Mesenteric fat pad (tissue), 1 donor: ENCODE measurements at places on chromosomes 5 and 9. TPM values are rescaled to one million over a fixed set of nuclear protein-coding genes. Genes with fewer than 3 reads are reported as not detected.

Gene SOHLH1
- total RNA-seq = not detected

Gene SH2D3C
- 28.1 TPM for total RNA-seq

Gene CCNI2
- not detected for total RNA-seq

Gene IFNA13
- not detected for total RNA-seq

Gene MTRR
- total RNA-seq = 52.4 TPM

Gene CTSV
- total RNA-seq = 0.22 TPM

Gene GDF9
- total RNA-seq = not detected

Gene SPINK1
- total RNA-seq = 3.7 TPM

Gene GDNF
- 0.13 TPM for total RNA-seq

Gene PAPPA
- 5.7 TPM for total RNA-seq

Gene RNF208
- total RNA-seq = 5.9 TPM

Gene TLX3
- not detected for total RNA-seq

Gene EPB41L4A
- 30.2 TPM for total RNA-seq

Gene EDIL3
- 3.7 TPM for total RNA-seq

Gene ZNF454
- total RNA-seq = 1.8 TPM

Gene KIF4B
- total RNA-seq = not detected

Gene GOLPH3
- total RNA-seq = 120 TPM

Gene SLCO6A1
- not detected for total RNA-seq

Gene SPTAN1
- 361 TPM for total RNA-seq

Gene GABRA1
- not detected for total RNA-seq

Gene SEC24A
- total RNA-seq = 34.2 TPM

Gene BHMT
- total RNA-seq = 1.9 TPM

Gene CD14
- total RNA-seq = 224 TPM

Gene FGD3
- 9.8 TPM for total RNA-seq
